Activated naive CD4-positive, alpha-beta T cell (primary cell): ENCODE measurements at places on chromosomes 5 and 9.
A peak's percentile ranks its signal among the peaks of the same experiment; 100 is the strongest.

- DNase-seq, result no peak
Observed at GRCh38 chr9:92066168-92066567, 49.0 kb downstream of the SPTLC1 start.

GRCh38 chr9:113574441-113575262 lies 111.1 kb downstream of the RGS3 start:
- DNase-seq, result no peak

- peak; percentile 26 for DNase-seq
Observed at GRCh38 chr9:99000476-99001395, 57.0 kb downstream of the COL15A1 start.

GRCh38 chr9:131178926-131179325 lies 53.5 kb downstream of the NUP214 start:
- no peak for DNase-seq

GRCh38 chr9:83062651-83063527 lies at the start of gene RASEF:
TSS of gene RASEF (minus strand) at chr9:83063142. CDS start at chr9:83062867, 275 bp downstream.
- DNase-seq, result no peak

DNA sequence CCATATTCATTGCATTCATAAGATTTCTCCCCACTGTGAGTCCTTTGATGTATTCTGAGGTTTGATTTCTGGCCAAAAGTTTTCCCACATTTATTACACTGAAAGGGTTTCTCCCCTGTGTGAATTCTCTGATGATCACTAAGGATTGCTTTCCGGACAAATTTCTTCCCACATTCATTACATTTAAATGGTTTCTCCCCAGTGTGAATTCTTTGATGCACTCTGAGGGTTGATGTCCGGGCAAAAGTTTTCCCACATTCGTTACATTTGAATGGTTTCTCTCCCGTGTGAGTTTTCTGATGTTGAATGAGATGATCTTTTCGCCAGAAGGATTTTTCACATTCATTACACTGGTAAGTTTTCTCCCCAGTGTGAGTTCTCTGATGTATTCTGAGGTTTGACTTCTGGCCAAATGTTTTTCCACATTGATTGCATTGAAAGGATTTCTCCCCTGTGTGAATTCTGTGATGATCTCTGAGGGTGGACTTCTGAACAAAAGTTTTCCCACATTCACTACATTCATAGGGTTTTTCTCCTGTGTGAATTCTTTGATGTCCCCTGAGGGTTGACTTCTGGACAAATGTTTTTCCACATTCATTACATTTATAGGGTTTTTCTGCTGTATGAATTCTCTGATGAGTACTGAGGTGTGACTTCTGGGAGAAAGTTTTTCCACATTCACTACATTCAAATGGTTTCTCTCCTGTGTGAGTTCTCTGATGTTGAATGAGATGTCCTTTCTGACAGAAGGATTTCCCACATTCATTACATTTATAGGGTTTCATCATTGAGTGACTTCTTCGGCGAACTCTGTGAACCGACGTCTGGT lies 18.8 kb downstream of the ZNF510 start:
- DNase-seq, result no peak

GRCh38 chr5:141439411-141440141 lies 9.3 kb downstream of the PCDHGA12 start:
- no peak for DNase-seq

- DNase-seq, result no peak
Observed at GRCh38 chr9:7146582-7146981, 388.8 kb downstream of the KDM4C start.

DNA sequence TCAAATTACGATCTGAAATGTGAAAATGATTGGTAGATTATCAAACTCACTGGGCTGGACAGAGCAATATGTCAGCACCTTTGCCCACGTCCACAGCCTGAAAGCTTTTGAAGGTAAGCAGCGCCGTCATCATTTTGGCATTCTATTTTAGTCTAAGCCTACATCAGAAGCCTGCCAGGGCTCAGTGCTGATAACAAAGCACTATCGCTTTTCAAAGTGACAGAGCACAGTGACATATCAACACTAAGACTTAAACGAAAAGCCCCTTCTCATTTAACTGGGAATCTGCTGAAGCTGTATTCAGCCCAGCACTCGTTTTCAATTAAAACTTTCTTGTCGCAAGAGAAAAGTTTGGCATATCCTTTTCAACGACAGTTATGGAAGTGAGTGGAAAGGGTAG lies 1076.3 kb downstream of the PTPRD start:
- no peak for DNase-seq

DNA sequence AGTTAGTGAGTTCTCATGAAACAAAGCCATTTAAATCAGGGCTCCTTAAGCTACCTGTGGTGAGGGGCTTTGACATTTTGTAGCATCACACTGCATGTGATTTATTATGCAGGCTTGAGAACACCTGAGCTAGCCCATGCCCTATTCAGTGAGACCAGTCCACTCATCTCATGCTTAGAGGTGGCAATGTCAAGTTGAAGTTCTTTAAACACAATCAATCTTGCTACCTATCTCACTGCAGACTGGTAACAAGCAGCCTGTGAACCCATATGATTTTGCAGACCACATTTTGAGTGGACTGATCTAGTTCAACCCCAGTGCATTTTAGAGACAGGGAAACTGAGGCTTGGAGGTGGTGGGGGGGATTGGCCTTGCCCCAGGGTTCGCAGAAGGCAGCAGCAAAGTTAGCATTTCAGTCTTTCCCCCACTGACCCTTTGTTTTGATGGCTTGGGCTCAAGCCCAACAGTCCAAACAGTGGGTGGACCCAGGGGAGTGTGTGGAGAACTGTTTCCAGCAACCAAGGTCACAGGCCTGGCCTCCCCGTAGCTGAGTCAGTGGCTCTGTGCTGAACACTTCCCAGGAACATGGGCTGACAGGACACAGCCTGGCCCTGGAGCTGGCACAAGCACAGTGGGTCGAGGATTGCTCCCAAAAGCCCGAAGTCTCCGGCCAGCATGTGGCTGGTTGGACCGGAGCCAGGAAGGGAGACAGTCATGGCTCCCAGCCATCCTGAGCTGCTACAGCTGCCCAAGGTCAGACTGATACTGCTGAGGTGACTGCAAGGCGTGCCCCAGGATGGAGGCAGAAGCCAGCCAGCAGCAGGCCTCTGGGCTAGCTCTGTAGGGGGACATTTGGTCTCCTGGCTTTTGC lies 95.3 kb downstream of the RGS3 start:
- no peak for DNase-seq

DNA sequence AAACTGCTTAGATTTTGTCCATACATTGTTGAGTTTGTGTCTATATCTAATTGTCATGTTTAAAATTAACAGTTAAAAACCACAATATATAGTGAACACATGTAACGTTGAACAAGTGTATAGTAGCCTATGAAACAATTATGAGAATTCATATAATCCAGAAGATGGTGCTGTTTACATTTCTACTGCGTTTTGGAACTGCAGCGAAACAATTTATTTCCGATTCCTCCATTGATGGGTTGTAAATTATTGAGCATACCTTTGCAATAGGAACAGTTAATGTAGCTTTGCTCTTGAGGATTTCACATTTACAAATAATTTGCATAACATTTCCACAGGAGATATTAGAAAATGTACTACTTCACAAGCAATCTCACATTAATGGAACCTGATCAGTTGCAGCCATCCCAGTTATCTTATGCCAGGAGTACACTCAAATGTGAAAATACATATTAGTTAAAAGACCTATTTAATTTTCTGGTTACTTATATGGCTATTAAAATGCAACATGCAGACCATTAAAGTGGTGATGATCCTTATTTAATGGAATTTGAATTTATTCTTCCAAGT lies 411.8 kb downstream of the CDH10 start:
- DNase-seq, result no peak

DNA sequence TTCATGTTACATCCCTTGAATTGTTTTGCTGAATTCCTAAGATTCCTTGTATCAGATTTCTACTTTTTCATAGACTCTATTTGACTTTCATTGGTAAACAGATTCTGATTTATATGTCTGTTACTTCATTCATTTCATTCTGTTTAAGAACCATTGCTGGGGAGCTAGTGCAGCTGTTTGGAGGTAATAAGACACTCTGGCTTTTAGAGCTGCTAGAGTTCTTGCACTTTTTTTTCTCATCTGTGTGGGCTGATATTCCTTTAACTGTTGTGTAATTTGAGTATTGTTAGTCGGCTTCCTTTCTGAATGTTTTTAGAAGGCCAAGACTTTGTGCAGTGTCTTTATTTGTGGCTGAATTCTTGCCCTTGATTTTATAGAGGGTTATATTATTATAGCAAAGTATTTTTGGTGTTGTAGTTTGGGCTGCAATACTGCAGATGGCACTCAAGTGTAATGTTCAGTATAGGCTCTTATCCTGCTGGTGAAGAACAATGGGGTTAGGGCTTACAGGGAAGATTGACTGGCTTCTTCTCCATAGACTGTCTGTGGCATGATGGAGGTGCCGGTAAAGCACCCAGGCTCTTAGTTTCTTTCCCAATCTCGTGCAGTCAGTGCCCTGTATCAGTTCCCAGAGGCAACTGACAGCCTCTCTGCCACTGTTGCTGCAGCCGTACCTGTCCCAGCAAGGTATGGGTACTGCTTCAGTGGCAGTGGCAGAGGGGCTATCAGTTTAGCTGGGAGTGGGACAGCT lies 162.2 kb downstream of the OXCT1 start:
- DNase-seq, result no peak

GRCh38 chr5:167592114-167592513 lies 699.3 kb upstream of the WWC1 start:
- DNase-seq, result no peak

GRCh38 chr9:75462866-75463265 lies 374.6 kb downstream of the OSTF1 start:
- no peak for DNase-seq
